ENCODE measurements at places on chromosomes 4 and X. TPM values are rescaled to one million over a fixed set of nuclear protein-coding genes. Genes with fewer than 3 reads are reported as not detected.

Gene MYOZ2
- 0.23 TPM for total RNA-seq

Gene ASMT
- not detected for total RNA-seq

DNA sequence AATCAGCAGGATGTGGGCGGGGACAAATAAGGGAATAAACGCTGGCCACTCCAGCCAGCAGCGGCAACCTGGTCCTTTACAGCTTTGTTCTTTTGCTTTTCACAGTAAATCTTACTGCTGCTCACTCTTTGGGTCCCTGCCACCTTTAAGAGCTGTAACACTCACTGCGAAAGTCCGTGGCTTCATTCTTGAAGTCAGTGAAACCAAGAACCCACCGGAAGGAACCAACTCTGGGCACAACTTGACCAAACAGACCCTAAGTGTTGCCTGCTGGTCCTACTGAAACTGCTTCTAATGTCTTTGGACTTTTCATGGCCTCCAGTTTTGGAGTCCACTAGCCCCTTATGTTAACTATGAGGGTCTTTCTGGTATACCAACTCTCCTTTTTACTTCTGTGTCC is 566.2 kb upstream of the IGFBP7 start:
- no peaks in the 10 kb centered on the region for H3K4me1 ChIP-seq
- no peak overlapping the region for H3K27ac ChIP-seq
- DNase-seq = no peak
- H3K4me3 ChIP-seq = no peak overlapping the region

DNA sequence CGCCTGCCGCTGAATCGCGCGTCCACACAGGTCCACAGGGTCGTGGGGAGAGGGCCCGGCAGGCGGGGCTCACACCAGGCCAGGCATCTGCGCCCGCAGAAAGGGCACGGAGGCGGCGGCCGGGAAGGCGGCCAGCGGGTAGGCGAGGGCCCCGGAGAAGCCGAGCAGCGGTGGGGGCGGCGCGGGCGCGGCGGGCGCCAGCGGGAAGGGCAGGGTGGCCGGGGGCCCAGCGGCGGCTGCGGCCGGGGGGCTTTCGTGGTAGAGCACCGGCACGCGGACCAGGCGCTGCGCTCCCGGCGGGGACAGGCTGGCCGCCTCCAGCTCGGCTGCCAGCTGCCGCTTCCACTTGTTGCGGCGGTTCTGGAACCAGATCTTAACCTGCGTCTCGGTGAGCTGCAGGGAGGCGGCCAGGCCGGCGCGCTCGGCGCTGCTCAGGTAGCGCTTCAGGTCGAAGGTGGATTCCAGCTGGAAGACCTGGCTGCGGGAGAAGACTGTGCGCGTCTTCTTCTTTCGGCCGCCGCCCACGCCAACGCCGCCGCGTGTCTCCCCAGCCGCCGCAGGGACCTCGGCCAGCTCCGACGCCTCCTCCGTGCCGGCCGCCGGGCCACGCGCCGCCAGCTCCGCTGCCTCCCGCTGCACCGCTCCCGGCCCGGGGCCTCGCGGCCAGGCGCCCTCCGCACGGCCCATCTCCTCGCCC is 3.9 kb downstream of the HMX1 start:
- DNase-seq = no peak
- H3K4me3 ChIP-seq = no peak overlapping the region
- no peak overlapping the region for H3K27ac ChIP-seq
- no peaks in the 10 kb centered on the region for H3K4me1 ChIP-seq

Gene CCDC120
- 10.8 TPM for total RNA-seq

Gene BGN
- total RNA-seq = 205 TPM

DNA sequence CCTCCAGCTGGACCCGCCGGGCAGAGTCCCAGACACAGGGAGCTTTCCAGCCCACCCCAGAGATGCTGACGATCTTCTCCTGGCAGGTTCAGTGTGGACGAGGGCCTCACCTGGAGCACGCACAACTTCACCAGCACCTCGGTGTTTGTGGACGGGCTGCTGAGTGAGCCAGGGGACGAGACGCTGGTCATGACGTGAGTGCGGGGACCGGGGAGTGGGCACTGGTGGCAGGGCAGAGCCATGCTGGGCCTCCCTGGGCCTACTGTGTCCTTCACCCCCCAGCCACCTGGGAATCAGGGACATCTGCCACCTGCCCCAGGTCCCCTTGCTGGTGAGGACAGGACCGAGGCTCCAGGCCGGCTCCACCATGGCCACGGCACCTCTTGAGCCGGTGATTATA is 235.6 kb downstream of the AFAP1 start:
- H3K27me3 ChIP-seq = peaks cover 4% of the 10 kb centered on the region
- no peak overlapping the region for H3K4me3 ChIP-seq
- H3K4me1 ChIP-seq = no peaks in the 10 kb centered on the region
- DNase-seq = no peak
- H3K36me3 ChIP-seq = no peaks in the 10 kb centered on the region

Gene RAB39B
- total RNA-seq = 0.75 TPM

Gene RPS6KA6
- 2.4 TPM for total RNA-seq

Gene SUPT20HL2
- not detected for total RNA-seq

All from upper lobe of right lung (tissue), 1 donor.